Activated CD4-positive, alpha-beta T cell treated with anti-CD3 and anti-CD28 coated beads, Interleukin-2, amount 50 U/mL, for 4 hours (primary cell): ENCODE measurements at places on chromosomes 13 and 19.

GRCh38 chr19:23070353-23071146, 46.3 kb upstream of the ZNF730 start:
- DNase-seq: no peak

DNA sequence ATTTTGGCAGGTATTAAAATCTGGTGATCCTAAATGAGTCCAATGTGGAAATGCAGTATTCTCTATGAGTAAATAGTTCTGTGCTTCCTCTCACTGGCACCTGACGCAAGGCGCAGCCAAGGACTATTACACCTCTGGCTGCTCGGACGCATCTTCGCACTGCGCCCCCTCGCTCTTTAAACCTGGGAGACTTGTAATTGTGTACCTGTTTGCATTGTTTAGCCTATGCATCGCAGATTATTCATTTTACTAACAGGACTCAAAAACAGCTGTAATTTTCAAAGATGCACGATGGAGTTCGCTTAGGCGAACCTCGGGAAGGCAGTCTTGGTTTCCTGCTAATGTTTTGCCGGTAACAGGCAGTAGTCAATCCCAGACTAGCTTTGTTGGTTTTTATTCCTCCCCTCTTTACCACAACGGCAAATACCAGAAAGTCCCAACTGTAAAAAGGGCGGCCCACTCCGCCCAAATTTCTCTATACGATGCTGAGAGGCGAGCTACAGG, 113.2 kb downstream of the KCNRG start:
- no peak for DNase-seq

- no peak for DNase-seq
These were observed 413.9 kb downstream of the KLF12 start for GRCh38 chr13:73720216-73720840.

DNA sequence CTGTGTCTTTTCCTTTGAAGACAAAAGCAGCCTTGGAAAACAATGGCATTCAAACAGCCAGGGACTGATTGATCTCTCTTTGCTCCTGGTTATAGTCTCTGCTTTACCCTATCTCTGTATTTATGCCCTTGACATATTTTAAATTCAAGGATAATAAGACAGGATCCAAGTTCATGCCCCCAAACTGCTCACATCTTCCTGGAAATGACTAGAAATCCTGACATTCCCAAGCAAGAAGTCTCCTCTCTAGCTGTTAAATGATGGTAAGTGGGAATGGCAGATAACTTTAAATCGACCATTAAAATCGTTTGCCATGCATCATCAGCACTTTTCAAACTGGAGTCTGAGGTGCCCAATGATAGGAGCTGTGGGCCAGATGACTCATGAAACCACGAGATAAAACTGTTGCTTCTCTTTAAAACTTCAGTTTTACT, 435.6 kb downstream of the FOXO1 start:
- DNase-seq: no peak

GRCh38 chr19:56839652-56840450, 675 bp downstream of the PEG3 start:
- DNase-seq: no peak

GRCh38 chr19:30449673-30450072, 77.5 kb downstream of the ZNF536 start:
- no peak for DNase-seq

DNA sequence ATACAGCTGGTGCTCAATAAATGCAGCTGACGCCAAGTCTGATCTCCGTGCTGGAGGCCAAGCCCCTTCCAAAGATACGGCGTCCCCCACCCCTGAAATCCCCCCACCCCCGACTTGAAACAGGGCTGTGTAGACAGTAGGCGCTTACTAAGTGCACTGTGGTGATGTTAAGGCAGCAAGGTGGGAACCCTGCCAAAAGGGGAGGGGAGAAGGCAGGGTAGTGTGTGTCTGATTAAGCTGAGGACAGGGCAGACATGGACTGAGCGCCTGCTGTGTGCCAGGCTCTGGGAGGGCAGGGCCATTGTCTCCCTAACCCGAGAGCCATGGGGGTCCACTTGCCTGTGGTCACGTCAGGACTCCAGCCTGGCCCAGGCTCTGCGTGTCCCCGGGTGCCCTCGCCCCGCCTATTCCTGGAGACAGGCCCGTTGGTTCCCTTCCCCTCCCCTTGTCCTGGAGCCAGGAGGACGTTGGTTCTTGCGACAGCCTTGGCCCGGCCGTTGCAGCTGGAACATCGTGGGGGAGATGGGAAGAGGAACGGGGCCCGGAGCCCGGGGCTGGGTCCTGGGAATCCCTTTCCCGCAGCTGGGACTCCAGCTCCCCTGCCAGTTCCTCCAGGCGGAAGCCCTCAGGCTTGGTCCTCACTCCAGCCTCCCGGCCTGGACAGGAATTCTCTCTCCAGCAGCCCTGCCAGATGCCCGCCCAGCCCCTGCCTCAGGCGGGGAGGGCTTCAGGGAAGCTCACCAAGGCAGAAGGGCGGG, 1.7 kb upstream of the ELANE start:
- DNase-seq: no peak

DNA sequence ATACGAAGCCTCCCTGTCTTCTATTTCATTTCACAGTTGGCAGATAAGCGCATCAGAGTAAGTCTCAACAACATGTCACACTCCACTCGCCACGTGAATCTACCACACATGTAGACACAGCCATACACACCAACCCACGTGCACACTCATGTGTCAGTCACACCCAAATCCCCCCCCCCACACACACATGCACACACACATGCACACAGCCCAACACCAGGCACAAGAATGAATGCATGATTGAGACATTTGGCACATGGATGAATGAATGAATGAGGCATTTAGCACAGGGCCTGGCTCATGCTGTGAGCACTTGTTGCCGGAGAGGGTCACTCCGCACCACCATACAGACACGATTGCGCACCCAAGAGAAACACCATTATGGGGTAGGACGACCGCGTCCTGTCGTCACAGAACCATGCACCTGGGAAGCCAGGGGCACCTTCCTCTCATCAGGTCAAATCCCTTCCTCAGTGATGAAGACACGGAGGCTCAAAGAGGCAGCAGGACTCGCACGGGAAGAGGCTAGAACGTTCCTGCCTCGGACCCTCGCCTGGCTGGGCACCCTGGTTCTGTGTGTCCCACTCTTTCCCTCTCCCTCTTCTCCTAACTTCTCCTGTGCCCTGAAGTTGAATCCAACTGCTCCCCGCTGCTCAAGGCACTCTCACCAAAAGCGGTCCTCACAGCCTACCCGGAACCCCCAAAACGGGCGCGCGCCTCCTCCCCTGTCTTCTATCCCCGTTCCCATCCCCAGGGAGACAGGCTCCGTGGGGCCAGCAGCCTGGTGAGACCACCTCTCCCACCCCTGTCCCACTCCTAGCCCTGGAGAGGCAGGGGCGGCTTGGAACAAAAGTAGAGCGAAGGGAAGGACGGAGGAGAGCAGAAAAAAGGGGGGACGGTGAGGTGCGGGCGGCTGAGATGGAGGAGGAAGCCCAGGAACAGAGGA, 1.3 kb downstream of the MEIS3 start:
- no peak for DNase-seq

- DNase-seq: no peak
These were observed 13.5 kb downstream of the ZSCAN5A start for GRCh38 chr19:56301155-56301554.

DNA sequence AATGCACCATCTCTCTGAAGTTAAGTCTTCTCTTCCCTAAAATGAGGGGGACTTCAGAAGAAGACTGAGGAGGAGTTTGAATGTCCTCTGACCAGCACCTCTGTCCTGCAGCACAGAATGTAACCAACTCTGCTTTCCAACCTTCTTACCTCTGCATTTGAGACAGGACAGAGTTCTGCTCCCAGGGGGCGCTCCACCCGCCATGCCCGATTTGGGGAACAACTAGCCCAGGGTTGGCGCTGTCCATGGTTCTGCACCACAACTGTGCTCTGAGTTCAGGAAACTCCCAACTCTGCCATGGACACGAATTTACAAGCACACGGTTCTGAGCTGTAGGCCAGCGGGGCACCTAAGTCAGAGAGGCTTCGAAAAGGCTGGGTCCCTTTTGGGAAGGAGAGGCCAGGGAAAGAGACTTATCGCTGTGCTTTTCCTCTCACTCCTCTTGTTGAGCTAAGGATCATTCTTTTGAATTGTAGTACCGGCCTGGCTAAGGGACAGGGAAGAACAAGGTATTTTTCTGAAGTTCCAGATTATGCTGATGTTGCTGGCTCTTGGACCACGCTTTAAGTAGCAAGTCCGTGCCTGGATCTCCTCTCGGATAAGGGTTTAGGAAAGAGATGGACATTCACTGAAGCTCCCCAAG, 22.2 kb downstream of the SIGLEC5 start:
- peak; percentile 55 for DNase-seq

DNA sequence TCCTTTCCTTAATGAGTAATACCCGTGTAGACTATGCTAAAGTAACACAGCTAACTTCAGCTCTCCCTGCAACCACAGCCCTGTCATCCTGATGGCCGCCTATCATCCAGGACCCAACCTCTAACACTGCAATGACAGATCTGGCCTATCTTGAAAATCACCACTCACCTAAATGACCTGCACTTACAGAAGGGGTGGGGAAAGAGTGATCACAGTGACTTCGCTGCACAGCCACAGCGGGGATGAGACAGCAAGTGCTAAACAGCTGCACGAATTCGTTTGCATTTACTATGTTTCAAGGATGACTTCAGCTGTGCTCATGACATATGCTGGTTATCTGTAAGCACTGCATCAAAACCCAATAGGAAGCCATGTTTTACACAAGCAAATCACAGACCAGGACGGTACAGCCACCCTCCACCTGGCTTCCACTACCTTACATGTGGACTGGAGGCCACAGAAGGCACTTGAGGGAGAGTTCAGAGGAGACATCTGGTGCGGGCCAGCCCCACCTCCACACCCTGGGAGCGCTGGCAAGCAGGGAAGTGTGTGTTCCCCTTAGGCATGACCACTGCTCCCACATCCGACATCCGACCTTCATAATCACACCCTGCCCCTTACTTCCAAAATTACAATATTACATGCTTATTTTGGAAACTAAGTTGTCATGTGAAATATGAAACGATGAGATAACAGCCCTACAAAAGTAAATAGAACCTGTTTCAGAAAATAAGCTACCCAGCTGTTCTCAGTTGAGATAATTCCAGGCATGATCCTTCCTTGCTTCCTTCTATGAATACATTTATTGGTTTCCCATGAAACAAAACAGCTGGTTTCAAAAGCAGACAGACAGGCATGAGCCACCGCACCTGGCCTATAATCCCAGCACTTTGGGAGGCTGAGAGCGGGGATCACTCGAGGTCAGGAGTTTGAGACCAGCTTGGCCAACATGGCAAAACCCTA, 95.7 kb downstream of the STK24 start:
- DNase-seq: no peak

GRCh38 chr13:86020351-86021002, 221.3 kb upstream of the SLITRK6 start:
- no peak for DNase-seq

DNA sequence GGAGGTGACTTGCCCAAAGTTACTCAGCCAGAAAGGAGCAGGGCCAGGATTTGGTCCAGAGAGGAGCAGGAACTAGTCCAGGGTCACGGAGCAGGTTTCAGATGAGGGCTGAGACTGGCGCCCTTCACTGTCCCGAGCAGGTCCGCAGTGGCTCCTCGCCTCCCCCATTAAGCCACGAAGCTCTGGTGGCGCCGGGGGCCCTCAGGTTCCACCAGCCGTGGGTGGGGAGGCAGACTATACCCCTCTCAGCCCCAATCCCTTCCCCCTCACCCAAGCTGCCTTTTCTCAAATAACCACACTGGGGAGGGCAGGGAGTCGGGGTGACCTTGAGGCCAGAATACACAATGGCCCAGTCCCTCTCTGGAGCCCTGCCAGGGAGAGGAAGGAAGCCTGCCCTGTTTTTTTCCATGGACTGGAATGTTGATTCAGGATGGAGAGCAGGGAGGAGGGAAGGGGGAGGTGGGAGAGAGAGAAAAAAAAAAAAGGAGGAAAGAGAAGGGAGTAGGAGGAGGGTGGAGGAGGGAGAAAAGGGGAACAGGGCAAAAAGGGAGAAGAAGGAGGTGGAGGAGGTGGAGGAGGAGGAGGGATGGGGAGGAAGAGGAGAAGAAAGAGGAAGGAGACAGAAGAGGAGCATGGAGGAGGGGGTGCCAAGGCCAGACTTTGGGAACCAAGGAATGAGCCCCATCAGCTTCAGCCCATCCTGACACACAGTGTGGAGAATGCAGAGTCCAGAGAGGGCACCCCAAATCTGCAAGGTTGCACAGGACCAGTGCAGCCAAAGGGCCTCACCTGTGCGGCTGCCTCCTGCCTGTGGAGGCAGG, 19.7 kb downstream of the CEACAM16 start:
- DNase-seq: no peak

DNA sequence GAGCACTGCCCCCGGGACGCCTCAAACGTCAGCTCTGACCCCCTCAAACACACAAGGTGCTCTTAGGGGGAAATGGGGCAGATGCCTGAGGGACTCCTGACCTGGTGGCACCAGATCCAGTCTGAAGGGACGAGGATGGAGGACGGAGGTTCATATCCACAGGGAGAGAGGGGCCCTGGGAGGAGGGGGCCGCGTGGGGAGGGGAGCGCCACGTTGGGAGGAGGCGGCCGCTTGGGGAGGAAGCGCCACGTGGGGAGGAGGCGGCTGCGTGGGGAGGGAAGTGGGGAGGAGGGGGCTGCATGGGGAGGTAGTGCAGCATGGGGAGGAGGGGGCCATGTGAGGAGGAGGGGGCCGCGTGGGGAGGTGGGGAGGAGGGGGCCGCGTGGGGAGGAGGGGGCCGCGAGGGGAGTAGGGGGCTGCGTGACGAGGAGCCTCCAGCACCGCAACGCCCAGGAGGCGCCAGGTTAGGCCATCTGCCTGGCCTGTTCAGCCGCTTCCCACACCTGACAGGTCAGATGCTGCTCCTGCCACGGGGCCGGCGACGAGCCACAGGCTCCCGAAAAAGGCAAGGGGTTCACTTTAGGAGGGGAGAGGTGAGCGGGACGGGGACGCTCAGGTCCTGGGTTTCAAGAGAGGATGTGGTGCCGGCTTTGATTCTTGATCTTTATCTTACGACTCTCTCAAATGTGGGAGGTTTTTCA, 36.7 kb upstream of the C13orf46 start:
- no peak for DNase-seq

GRCh38 chr19:55536366-55536765, 567 bp downstream of the SBK2 start:
- DNase-seq: no peak

GRCh38 chr19:3398900-3399278, 32.5 kb downstream of the NFIC start:
- no peak for DNase-seq

DNA sequence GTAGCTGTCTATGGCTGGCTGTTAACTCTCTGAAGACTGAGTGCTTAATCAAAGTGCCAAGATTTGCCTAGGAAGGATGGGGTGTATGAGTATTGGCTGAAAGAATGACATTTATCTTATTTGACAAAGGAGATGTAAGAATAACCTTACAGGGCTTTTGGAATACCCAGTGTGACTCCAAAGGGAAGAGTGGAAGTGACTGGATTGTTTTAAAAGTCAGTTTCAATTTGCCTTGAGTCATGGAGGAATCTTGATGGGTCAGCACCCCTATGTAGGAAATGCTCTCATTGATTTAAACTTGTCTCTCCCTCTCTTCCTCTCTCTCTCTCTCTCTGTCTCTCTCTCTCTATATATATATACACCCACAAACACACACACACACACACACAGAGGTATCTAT, 118.4 kb upstream of the CLDN10 start:
- no peak for DNase-seq

DNA sequence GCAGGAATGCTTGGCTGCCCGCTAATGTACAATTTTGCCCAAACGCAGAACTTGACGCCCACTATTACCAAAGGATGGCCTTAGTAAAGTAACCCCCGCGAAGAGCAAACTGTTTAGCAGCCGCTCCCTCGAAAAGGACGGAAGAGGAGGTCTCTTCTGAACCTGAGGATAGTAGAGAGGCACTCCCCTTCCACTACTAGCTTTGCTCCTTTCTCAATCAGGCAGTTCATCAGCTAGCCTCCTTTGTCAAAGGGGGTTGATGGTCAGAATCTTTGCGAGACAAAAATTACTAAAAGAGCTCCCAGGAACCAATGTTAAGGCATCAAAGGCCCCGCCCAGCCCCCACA, 534 bp downstream of the CAB39L start:
- DNase-seq: no peak
